Vagina (tissue), 2 donors: ENCODE measurements at places on chromosomes 6 and 20. TPM values are rescaled to one million over a fixed set of nuclear protein-coding genes. Genes with fewer than 3 reads are reported as not detected.

ZFP64 gene
- 18.4 TPM for total RNA-seq

KIFC1 gene
- total RNA-seq, result 27.5 TPM

ZC2HC1B gene
- not detected for total RNA-seq

TPBG gene
- total RNA-seq, result 23.8 TPM

ZSCAN23 gene
- total RNA-seq, result 0.98 TPM

ZFAND3 gene
- 31.2 TPM for total RNA-seq

FAM209A gene
- total RNA-seq, result not detected

RIPPLY2 gene
- not detected for total RNA-seq

IPCEF1 gene
- total RNA-seq, result 2.0 TPM

XRN2 gene
- total RNA-seq, result 46.4 TPM

SERPINB1 gene
- 38.1 TPM for total RNA-seq

GHRH gene
- total RNA-seq, result not detected

PRDM13 gene
- total RNA-seq, result not detected

GRCh38 chr6:170080828-170081371 lies 210.0 kb downstream of the DLL1 start:
- no peak for DNase-seq

GRCh38 chr20:50360218-50360672 lies 149.9 kb upstream of the PTPN1 start:
- no peak for DNase-seq

DNA sequence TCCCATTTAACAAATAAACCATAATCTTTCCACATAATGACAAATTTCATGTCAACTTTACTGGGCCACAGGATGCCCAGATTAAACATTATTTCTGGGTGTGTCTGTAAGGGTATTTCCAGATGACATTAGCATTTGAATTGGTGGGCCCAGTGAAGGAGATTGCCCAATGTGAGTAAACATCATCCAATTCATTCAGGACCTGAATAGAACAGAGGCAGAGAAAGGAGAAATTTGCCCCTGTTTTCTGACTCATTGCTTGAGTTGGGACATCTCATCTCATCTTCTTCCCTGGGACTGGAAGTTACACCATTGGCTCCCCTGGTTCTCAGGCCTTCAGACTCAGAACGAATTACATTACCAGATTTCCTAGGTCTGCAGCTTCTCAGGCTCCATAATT lies 142.9 kb downstream of the TPBG start:
- DNase-seq, result no peak

GRCh38 chr20:44961011-44961869 lies 1.0 kb upstream of the TOMM34 start:
- no peak for DNase-seq

GRCh38 chr6:137698636-137699030 lies 168.4 kb upstream of the TNFAIP3 start:
- no peak for DNase-seq

- no peak for DNase-seq
Measured at GRCh38 chr6:110859335-110859792, 15.2 kb upstream of the AMD1 start.

GRCh38 chr20:42100137-42100704 lies 482.0 kb upstream of the CHD6 start:
- DNase-seq, result no peak

- DNase-seq, result no peak
Measured at GRCh38 chr6:28167926-28168325, 26.2 kb downstream of the ZKSCAN8 start.

DNA sequence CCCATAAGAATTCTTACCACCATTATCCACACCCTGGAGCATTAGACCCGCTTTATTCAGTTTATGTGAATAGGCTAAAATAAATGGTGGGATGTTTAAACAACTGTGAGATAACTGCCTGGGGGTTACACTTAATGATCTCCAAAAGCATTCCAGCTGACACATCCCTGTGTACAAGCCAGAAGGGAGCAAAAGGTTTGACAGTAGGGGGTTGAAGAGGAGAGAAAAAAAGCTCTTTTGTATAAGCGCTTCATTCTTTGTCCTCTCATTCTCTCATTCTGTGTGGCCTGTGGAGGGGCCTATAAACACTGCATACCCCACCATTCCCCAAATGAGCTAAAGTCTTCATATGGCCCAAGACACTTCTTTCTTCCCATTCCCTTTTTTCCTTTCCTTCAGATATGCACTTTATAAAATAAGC lies 30.8 kb upstream of the COL21A1 start:
- DNase-seq, result no peak

DNA sequence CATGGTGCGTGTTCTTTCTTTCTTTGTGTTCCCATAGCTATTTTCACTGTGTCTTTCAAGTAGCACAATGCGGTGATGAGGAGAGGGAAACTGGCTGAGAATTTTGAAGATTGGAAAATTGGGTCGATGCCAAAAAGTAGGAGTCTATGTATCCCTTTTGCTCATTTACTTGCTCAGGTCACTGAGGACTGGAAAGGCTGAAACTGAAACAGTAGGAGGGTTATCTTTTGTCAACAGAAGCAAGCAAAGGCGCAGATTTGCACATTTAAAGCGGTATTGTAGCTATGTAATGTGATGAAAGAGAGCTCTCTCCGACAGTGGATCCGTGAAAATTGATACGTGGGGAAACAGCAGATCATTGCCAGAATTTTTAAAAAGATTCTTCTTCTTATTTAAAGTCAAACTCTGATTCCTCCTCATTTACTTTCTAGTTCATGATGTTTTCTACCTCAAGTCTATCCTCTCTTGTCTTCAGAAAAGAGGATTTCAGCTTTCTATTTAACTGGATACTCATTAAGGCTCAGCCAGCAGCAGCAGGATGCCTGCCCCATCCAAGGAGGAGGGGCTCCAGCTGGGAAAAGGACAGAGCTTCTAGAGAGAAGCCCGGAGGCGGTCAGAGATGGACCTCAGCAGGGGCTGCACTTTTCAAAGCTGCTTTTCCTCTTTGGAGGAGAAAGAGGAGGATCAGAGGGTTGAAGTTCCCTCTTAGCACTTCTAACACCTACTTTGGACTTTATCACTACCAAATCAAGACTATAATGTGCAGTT lies 15.9 kb upstream of the FYN start:
- no peak for DNase-seq

- no peak for DNase-seq
Measured at GRCh38 chr6:19465256-19465655, 371.9 kb upstream of the ID4 start.

DNA sequence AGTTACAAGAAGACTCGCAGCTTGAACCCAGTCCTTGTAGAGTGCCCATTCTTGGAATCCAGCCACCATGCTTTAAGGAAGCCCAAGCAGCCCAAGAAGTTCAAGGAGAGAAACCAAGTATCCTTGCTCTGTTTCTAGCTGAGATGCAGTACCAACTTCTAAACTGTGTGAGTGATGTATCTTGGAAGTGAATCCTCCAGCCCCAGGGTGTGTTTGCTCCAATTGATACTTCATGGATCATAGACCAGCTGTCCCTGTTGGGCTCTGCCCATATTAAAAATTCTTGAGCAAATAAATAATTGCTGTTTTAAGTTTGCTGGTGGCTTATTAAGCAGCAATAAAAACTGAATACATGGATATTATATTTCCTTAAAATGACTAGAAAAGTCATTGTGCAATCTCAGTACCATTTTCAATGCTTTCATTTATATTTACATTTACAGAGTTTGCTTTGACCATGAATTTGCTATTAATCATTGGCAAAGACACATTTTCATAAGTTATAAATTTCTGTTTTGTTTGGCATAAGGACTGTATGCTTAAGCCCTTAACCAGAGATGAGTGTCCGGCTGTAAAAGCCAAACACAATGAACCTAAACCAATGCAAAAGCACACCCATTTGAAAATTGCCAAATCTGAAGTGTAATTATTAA lies 9.2 kb downstream of the SPTLC3 start:
- DNase-seq, result no peak

- no peak for DNase-seq
Measured at GRCh38 chr6:138590796-138591709, 91.8 kb upstream of the NHSL1 start.

- DNase-seq, result peak; percentile 34
Measured at GRCh38 chr6:3648724-3649123, 102.8 kb downstream of the PXDC1 start.

DNA sequence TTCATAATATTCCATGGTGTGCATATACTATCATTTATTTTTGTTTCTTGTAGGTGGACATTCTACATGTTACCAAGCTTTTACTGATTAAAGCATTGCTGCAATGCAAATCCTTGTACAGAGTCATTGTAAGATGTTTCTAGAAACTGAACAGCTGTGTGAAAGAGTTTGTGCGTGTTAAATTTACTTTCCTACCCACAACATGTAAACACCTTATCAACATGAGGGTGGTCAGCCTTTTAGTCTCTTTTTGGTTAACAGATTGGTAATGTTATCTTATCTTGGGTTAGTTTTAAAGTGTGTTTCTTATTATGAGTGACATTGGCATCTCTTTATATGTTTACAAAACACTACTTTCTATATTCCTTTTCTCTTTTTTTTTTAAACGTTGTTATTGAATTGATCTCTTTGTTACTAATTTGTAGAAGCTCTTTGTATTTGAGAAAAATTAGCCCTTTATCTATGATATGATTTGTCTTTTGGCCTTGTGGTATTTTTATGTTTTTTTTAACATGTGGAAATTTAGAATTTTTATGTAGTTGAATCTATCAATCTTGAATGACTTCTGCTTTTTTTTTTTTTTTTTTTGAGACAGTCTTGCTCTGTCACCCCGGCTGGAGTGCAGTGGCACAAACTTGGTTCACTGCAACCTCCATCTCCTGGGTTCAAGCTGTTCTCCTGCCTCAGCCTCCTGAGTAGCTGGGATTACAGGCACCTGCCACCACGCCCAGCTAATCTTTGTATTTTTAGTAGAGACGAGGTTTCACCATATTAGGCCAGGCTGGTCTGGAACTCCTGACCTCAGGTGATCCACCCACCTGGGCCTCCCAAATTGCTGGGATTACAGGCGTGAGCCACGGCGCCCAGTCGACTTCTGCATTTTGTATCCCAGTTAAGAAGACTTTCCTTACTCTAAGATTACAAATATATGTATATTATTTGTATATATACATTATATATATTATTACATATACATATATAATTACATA lies 112.1 kb downstream of the TCP11 start:
- no peak for DNase-seq

DNA sequence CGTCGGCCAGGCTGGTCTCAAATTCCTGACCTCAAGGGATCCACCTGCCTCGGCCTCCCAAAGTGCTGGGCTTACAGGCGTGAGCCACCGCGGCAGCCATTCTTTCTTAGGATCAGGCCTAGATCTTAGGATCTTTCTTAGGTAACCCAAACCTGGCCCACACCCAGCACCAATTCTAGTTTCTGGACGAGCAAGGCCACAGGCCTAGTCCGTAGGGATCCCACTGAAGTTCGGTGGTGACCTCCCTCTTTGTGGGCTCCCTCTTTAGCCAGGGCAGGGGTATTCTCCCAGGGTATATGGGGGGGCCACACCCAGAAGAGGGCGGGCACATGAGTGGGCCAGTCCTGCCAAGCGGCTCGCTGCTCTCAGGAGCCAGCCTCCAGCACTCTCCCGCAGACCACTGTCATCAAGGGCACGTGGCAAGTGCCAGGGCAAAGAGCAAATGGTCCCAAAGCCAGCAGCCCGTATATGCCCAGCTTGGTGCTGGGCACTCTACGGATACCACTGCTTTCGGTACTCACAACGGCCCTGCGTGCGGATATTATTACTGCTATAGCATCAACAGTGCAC lies 6.5 kb downstream of the PXDC1 start:
- no peak for DNase-seq

DNA sequence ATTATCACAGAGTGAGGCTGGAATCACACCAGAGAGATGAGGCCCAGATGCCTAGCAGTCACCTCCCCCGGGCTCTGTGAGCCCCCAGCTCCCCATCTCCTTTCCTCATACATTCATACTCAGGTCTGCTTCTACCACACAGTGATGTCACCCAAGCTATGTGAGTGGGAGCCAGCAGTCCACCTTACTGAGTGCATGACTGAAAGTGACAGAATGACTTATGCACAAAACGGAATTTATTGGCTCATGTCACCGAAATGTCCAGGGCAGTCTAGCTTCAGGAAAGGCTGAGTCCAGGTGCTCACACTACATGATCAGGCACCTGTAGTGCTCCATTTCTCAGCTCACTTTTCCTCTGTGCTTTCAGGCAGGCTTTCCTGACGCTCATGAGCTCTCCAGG lies 36.7 kb upstream of the CCN6 start:
- DNase-seq, result no peak

- no peak for DNase-seq
Measured at GRCh38 chr20:46631874-46632446, 19.3 kb downstream of the SLC13A3 start.

GRCh38 chr20:46367967-46368901 lies 38.2 kb downstream of the ELMO2 start:
- no peak for DNase-seq

DNA sequence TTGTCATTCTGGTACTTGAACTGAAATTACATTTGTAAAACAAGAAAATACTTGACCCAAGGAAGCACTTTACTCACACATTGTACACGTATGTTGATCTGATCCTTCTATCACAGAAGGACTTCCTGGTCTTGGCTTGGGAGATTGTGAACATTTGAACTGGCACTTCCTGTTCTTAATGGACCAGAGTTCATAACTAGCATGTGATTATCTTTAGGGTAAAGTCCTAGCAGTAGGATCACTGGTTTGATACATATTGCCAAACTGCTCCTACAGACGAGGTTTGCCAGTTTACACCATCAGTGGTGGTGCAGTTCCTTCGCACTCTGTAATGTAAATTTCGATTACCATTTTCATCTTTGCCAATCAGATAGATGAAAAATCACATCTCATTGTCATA lies 12.7 kb downstream of the HECA start:
- no peak for DNase-seq

DNA sequence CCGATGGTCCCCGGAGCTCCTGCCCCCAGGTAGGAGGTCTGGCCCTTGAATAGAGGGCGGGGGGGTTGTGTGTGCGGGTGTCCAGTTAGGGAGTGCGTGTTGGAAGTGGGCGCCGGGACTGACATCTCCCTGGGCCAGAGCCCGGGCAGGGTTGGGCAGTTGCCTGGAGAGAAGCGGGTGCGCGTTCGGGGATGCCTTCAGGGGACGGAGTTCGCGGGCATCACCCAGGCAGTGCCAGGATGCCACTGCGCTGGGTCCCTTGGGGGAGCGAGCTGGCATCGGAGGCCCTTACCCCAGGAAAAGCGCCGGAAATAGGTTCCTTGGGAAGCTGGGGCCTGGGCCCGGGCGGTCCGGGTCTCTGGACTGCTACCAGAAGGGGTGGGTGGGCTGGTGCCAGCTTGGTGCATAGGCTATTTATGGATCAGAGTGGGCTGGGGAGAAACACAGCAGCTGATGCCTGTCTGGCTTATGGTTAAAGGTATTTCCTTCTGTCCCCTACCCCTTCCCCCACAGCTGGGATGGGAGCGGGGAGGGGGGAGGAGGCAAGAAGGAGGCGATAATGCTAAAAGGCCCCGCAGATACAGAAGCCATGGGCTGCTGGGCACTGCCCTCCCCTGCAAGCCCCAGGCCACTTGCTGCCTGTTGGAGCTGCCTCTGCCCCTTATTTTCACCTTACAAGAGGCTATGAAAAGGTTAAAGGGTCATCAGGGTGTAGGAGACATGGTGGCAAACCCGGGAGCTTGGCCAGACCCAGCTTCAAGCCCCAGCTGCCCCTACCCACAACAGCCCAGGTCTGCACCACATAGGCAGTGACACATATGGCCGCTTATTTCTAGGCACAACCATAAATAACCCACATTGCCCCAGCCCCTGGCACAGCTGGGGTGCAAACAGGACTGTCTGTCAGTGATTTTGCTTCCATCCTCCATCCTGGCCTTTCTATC lies 638 bp downstream of the PACSIN1 start:
- DNase-seq, result no peak
